ENCODE measurements at places on chromosomes 5 and 9.

DNA sequence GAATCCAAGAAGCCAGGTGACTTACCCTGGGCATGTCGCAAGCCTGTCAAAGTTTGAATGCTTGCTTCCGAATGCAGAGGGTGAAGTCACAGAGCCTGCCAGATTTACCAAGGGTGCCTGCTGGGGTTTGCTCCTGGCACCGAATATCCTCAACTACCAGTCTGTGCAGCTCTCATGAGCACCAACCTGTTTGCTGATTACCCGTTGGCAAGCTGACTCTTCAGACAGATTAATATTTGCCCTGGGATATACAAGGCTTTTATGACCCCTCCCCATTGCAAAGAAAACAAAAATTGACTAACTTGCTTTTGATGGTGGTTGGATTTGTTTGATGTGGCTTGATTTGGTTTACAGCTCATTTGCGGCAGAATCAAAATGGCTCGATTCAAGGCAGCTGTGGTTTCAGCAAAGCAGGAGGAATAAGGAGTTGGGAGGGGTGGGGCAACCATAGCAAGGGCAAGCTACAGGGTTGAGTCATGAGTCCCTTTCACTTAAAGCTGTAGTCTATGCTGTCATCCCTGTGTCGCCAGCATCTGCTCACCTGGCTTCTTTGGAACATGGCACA is 82.3 kb upstream of the AGXT2 start:
- DNase-seq: no peak

GRCh38 chr5:27015758-27016157 is 22.6 kb downstream of the CDH9 start:
- DNase-seq: no peak

DNA sequence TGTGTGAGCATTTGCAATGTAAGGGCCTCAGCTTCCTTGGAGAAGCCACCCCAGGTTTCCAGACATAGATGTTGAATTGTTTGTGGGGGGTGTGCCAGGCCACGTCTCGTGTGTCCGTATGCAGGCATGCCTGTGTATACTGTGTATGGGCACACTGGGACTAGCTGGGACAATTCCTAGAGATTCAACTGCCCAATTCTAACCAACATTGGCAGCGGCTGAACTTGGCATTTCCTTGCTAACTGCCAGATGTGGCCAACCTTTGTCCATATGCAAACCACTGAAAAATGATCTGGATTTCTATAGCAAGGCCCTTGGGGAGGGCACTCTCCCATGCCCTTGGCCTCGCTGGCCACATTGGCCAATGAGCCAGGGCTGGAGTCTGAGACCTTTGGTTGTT is 50.3 kb downstream of the SAR1B start:
- DNase-seq: no peak

DNA sequence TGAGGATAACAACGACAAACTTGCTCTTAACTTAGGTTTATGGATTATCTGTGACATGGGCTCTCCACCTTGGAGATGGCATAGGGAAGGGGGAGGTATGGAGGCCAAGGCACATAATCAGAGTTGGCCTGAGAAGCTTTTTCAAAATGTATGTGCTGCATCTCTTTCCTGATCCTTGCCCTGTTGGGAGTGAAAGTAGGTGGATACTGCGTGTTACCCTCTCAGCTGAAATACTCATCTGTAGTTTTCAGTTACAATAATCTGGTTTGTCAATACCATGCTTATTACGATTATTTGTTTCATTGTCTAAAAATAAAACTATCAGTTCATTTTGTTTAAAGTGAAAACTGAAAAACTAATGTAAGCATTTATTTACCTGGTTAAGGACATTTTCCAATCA is 86.7 kb downstream of the SLC44A1 start:
- no peak for DNase-seq

DNA sequence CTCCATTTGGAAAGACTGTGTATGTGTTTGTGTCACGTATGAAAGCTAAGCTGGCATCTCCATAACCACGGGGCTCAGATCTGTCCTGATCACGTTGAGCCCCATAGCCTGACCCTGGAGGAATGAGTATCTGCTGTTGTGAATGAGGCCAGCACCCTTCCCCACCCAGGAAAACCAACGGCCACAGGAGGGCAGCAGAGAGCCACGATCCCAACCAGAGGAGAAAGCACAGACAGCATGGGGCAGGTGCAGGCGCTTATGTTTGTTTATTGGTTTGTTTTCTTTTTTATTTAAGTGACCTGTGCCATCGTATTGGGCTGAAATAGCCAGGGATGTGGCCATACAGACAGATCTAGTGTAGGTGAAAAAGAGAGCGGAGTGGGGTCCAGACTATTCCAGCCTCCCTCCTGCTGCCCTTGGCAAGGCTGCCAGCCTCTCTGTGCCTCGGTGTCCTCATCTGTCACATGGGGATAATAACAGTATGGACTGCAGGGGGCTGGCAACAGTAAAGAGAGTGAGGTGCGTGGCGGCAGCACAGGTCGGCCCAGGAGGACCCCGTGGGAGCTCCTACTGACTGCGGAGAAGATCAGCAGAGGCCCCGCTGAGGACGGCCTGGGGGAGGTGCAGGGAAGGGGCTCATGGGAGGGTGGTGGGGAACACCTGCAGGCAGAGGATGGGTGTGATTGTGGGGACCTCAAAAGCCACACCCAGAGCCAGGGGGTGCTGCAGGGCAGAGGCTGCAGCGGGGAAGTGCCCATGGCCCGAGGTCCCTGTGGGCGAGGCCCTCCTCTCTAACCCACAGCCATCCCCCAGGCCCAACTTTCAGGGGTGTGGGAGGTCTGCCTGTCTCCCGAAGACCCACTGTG is 12.1 kb downstream of the OR2V2 start:
- DNase-seq: peak; percentile 87

DNA sequence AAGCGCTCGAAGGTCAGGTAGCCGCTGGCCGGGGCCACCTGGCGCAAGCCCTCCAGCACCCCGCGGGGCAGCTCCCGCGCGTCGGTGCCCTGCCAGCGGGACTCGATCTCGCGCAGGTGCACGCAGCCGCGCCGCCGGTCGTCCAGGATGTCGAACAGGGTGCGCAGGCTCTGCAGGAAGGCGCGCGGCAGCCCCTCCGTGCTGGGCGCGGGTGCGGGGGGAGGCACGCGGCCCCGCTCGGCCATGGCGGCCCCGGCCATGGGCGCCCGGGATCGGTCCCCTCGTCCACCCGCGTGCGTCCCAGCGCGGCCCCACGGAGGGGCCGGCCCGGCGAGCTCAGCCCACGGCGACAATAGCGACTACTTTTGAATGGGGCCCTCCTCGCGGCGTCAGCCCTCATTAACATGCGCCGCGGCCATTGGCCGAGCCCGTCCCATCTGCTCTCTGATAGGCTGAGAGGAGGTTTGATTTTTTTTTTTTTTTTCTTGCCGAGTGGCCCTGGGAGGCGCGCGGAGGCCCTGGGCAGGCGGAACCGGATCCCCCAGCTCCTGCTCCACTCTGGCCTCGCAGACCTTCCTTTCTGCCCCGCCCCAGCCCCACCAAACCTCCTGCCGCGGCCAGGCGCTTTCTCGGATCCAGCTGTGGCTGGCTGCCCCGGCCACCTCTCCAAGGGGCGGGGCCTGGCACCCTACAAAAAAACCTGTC is at the start of gene SAPCD2:
Gene SAPCD2, minus strand, starts transcription at position 357 of the 705 bp plus-strand sequence. Its CDS starts 97 bp downstream, at position 260.
- peak; percentile 87 for DNase-seq

DNA sequence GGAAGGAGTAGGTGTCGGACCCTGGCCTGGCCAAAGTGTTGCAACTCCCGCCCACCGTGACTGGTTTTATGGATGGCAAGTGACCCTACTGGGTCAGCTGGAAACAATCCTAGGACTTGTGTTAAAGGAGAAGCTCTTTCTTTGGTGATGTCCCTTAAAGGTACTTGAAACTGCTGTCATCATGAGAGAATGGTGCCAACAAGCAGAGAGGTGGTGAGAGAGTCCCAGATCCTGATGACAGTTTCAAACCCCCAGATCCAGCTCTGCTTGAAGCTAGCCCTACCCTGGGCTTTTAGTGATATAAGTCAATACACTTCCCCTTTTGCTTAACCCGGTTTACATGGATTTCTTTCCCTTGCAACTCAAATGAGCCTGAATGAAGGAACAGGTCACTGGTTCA is 72.5 kb upstream of the UBTD2 start:
- DNase-seq: no peak

- DNase-seq: no peak
Observed at GRCh38 chr5:173451031-173451430, 122.8 kb upstream of the STC2 start.

DNA sequence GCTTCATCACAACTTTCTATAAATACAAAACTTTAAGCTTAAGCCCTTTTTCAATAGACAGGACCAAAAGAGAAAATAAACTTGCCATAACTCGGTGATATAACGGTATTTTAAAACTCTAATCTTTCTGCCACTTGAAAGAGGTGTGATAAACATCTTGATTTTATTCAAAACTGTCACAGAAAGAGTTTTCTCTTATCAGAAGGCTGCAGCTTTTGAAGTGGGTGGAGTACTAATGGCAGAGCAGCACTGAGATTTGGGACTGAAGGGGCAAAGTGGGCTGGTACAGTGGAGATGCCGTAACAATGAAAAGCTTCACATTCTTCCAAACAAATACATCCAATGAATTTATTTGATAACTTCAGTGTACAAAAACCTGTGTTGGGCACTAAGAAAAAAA is 92.5 kb downstream of the FBXO38 start:
- DNase-seq: no peak

GRCh38 chr5:36403632-36404311 is 102.1 kb upstream of the RANBP3L start:
- DNase-seq: peak; percentile 85

- no peak for DNase-seq
Observed at GRCh38 chr9:23172979-23173637, 652.9 kb downstream of the ELAVL2 start.

- DNase-seq: peak; percentile 99
Observed at GRCh38 chr5:170293273-170293672, 4.3 kb downstream of the LCP2 start.

DNA sequence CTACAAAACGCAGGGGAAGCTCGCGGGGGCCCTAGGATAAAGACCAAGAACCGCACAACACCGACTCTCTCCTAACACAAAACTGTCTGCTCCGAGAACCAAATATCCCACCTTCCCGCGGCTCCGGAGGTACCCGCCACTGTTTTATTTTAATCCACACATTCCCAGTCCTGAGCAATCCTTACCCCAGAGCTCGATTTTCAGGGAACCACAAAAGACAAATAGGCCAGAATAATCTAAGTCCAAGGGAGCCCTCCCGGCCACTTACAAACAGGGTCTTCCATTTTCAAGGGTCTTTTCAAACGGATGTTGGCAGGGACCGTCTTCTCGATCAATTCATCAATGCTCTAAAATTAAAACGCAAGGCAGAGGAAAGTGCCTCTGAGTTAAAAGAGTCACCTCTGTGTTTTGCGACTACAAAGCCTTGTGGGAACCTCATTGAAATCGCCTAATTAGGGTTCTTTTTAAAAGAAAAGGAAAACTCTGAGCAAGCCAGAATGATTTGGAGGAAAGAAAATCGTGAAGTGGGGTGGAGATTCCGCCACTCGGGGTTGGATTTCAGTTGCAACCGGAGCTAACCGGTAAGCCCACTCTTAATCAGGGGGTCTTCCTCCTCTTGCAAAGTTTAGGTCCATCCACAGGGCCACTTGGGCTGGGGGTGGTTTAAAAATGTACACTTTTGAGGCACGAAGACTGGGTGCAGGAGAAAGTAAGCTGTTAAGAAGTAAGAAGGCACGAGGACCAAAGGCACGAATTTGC is 1.0 kb downstream of the GLDC start:
- DNase-seq: no peak

- no peak for DNase-seq
Observed at GRCh38 chr5:175656966-175657365, 905 bp upstream of the HRH2 start.

DNA sequence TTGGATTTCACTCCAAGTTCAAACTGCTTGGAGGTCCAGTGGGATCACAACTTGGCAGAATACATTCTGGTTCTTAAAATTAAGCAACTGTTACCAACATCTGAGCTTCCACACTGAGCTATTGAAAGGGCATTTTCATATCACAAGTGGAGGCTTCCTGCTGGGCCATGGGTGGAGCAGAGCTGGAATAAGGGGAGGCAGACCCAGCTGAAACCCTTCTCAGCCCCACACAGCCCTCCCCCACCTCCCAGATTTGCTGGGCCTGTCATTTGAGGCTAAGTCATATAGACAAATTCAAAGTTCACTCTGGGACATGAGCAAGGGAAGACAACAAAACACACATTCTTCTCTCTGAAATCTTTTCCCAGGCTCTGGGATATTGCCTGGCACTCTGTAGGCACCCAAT is 79.9 kb downstream of the ACTL7B start:
- no peak for DNase-seq

- DNase-seq: no peak
Observed at GRCh38 chr5:10834695-10835094, 73.7 kb upstream of the DAP start.

- DNase-seq: no peak
Observed at GRCh38 chr9:74729136-74729695, 158.5 kb downstream of the TRPM6 start.

DNA sequence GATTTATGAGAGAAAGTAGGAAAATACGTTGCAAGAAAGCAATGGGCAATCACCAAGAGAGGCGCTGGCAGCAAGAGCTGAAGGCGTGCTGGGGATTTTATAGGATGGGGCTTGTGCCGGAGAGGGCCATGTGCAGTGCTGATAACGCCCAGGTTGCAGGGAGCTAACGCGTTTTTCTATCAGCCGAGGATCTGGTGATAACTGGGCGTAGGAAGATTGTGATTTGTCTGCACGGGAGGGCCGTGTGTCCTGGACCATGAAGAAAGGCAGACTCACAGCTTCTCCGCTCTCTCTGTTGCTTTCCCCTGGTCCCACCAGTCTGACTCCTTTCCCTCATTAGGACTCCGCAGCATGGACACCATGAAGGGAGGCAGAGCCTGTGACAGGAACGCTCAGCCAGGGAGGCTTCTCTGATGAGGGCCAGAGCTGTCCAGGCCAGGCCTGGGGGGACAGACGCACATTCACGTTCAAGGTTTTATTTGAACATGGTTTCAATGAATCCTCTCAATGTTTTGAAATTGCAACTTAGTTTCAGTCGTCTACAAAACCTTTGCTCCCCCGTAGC is 11.9 kb upstream of the CACNA1B start:
- no peak for DNase-seq

DNA sequence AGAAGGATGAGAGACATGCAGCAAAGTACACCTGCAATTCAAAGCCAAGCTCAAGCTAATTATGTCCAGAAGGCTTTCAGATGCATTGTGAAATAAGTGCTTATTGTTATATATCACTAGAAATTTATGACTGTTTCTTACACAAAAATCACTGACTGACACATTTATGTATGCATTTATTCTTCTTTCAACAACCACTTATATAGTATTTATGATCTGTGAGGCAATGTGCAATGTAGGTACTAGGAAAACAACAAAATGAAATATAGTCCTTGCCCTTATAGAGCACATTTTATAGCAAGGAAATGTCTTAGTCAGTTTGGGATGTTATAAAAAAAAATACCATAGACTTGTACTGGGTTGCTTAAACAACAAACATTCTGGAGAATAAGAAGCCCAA is 167.6 kb downstream of the YIPF5 start:
- DNase-seq: no peak

Data from HL-60 (cell line).